ENCODE measurements at places on chromosomes 6 and 20.

GRCh38 chr6:14873101-14873500 lies 372.8 kb upstream of the JARID2 start:
- no peak for DNase-seq

- no peak for DNase-seq
These were observed 1283.3 kb upstream of the GJE1 start for GRCh38 chr6:140849456-140849855.

DNA sequence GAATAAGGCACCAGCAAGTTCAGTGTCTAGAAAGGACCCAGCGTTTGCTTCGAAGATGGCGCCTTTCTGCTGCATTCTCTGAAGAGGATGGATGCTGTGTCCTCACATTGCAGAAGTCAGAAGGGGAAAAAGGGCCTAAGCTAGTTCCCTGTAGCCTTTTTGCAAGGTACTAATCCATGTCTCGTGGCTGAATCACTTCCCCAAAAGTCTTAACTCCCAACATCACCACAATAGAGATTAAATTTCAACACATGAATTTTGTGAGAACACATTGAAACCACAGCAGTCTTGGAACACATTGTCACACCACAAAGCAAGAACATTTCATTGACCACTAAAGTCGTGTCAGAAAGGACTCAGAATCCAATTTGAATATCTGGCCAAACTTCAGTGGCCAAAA lies 42.1 kb downstream of the KLHL31 start:
- no peak for DNase-seq

- no peak for DNase-seq
These were observed 7.9 kb downstream of the AHCY start for GRCh38 chr20:34295284-34295683.

DNA sequence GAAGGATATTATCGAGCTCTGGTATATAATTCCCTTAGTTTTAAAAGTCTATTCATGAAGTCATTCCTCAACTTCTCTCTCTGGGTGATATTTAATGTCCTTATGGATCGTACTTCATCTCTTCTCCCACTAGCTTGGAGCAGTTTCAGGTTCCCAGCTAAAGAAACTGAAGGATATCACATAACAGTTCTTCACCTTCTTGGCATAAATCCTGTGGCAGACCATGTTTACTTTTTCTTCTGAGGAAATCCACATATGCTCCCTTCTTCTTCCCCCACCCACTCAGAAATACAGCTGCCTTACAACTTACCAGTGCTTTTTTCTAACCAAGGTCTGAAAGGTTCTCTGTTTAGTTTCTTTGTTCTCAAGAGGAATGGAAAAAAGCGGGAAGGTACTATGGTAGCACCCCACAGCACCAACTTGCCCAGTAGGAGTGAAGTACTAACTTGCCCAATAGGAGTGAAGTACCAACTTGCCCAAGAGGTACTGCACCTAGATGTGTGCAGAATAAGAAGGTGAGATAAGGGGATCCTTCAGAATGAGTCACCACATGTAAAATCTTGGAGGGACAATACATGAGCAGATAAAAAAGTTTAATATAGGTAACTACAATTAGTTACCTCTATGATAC lies 53.1 kb downstream of the TSPYL4 start:
- DNase-seq: no peak

- DNase-seq: no peak
These were observed 12.4 kb upstream of the NPBWR2 start for GRCh38 chr20:64119681-64120341.

Data from activated naive CD4-positive, alpha-beta T cell treated with anti-CD3 and anti-CD28 coated beads, Interleukin-2, amount 50 U/mL, for 72 hours (primary cell).